ENCODE measurements at places on chromosomes 5 and 9. TPM values are rescaled to one million over a fixed set of nuclear protein-coding genes. Genes with fewer than 3 reads are reported as not detected.

The GDA gene
- not detected for total RNA-seq

The FAM81B gene
- not detected for total RNA-seq

The PROB1 gene
- 1.9 TPM for total RNA-seq

The PCDHB8 gene
- 0.53 TPM for total RNA-seq

The MSMP gene
- total RNA-seq: 18.8 TPM

The LCN15 gene
- total RNA-seq: not detected

The ITGA2 gene
- 53.2 TPM for total RNA-seq

The PCAT7 gene
- total RNA-seq: not detected

The SCGB3A2 gene
- total RNA-seq: not detected

The PRSS3 gene
- 10.7 TPM for total RNA-seq

The ADAMTS19 gene
- not detected for total RNA-seq

The PCDHB12 gene
- 0.18 TPM for total RNA-seq

The FOXD4L4 gene
- total RNA-seq: 0.15 TPM

GRCh38 chr9:83219924-83220438 is 157.0 kb upstream of the RASEF start:
- peak overlapping the region; percentile 66 for H3K27ac ChIP-seq
- H3K4me1 ChIP-seq: peaks cover 23% of the 10 kb centered on the region

GRCh38 chr9:129412814-129413536 is 207.9 kb downstream of the C9orf50 start:
- H3K27ac ChIP-seq: peak overlapping the region; percentile 96
- DNase-seq: peak; percentile 81
- H3K4me3 ChIP-seq: peak overlapping the region; percentile 31
- H3K4me1 ChIP-seq: peaks cover 15% of the 10 kb centered on the region

GRCh38 chr9:72038408-72038807 is 22.0 kb downstream of the C9orf57 start:
- no peak overlapping the region for H3K27ac ChIP-seq
- H3K36me3 ChIP-seq: no peaks in the 10 kb centered on the region

GRCh38 chr5:140003519-140003918 is 39.6 kb downstream of the NRG2 start:
- H3K36me3 ChIP-seq: no peaks in the 10 kb centered on the region
- H3K4me1 ChIP-seq: no peaks in the 10 kb centered on the region
- peaks cover 61% of the 10 kb centered on the region for H3K27me3 ChIP-seq
- no peak overlapping the region for H3K27ac ChIP-seq
- H3K4me3 ChIP-seq: no peak overlapping the region
- DNase-seq: no peak

GRCh38 chr5:35081134-35081533 is 33.4 kb upstream of the AGXT2 start:
- no peak overlapping the region for H3K27ac ChIP-seq
- no peaks in the 10 kb centered on the region for H3K4me1 ChIP-seq
- H3K36me3 ChIP-seq: no peaks in the 10 kb centered on the region
- H3K27me3 ChIP-seq: no peaks in the 10 kb centered on the region
- DNase-seq: no peak

- no peak overlapping the region for H3K4me3 ChIP-seq
- no peak for DNase-seq
- H3K27ac ChIP-seq: no peak overlapping the region
- H3K27me3 ChIP-seq: no peaks in the 10 kb centered on the region
Observed at GRCh38 chr5:67200809-67201562, 4.4 kb upstream of the CD180 start.

DNA sequence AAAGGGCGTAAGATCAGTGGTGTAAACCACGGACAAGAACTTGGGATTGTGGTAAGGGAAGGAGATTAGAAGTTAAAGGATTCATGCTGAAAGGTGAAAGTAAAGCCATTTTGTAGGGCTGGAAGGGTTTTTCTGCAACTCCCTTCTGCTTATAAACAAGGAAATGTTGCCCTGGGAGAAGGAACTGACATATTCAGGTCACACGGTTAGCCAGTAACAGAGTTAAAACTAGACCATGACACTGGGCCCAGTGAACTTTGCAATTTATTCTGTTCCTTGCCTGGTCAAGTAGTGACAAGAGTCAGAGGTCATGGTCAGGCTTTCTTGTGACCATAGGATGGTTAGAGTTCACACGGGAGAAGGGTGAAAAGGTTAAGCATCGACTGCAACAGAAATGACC is 323.3 kb downstream of the DMRT2 start:
- no peak for DNase-seq
- no peaks in the 10 kb centered on the region for H3K27me3 ChIP-seq
- no peaks in the 10 kb centered on the region for H3K36me3 ChIP-seq

DNA sequence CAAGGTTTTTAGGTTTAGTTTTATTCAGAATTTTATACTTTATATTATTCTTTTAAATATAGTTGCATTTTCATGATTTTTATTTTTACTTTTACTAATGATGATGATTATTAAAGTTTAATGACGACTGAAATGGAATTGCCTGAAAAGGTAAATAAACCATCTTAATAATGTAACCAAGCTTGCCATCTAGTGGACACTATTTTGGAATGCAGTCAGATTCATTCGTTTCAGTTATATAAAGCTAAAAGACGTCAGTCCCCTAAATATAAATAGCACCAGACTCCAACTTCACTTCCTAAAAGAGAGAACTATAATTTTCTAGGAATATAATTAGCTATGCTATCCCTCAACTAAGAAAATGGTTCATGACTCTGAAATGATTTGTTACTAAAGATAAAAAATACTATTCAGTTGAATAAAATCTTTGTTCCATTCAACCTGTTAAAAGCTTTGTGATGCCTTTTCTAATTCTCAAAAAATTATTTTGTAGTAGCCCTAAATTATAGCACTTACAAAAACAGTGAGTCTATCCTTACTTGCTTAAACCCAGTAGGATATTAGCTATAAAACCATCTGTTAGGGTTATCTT is 19.9 kb downstream of the ABITRAM start:
- no peak overlapping the region for H3K4me3 ChIP-seq
- DNase-seq: peak; percentile 78
- peaks cover 20% of the 10 kb centered on the region for H3K4me1 ChIP-seq
- H3K36me3 ChIP-seq: no peaks in the 10 kb centered on the region

DNA sequence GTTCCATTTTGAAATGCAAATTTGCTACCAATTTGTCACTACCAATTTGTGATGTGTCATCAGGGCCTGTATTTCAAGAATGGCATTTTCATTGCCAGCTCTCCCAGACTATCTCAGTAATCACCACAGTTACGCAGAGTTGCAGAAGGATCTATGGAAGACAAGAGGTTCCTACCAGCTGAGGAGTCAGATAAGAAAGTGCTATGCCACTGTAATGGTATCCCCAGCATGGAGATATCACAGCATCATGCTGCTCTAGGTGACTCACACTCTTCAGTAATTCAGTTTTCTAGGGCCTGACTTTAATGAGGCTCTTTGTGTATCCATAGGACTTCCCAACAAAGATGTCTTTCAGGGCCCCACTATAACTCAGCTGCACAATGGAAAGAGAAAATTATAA is 490.3 kb downstream of the ARHGEF28 start:
- H3K4me1 ChIP-seq: peaks cover 12% of the 10 kb centered on the region
- H3K27me3 ChIP-seq: peaks cover 2% of the 10 kb centered on the region
- no peak for DNase-seq
- H3K27ac ChIP-seq: no peak overlapping the region
- H3K4me3 ChIP-seq: no peak overlapping the region

DNA sequence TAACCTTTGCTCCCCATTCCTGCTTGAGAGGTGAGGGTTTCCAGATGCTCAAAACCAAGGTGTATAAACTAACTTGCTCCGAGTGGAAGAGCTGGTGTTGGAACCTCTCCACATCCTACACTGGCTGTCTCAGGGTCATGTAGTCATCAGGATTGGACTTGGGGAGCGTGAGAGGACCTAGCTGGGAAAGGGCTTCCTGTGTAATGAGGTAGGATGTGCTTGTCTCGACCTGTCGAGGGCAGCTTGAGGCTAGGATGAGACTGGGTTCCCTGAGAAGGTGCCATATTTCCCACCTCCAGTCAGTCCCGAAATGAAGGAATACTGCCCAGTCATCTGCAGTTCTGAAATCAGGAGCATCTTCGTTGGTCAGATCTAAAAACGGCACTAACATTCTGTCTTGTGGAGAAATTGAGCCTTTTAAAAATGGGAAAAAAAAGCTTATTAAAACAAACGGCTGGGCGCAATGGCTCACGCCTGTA is 1.3 kb downstream of the CCNI2 start:
- no peaks in the 10 kb centered on the region for H3K27me3 ChIP-seq
- DNase-seq: no peak
- H3K27ac ChIP-seq: no peak overlapping the region
- no peaks in the 10 kb centered on the region for H3K36me3 ChIP-seq
- H3K4me1 ChIP-seq: peaks cover 5% of the 10 kb centered on the region

DNA sequence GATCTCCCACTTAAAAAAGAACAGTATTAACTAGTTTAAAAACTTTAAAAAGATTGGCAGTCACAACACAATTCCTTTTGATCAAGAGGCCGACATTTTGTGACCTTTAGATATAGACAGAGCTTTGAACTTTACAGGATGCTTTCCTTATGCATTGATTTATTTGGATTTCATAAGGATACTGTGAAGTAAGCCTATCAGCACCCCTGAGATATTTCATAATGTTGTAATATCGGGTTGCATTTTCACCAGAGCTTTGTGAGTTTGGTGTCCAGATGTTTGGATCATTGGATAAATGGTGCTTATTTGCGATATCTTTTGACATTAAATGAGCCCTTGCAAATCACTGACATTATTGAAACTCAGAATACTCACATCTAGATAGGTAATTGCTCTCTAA is 7.7 kb downstream of the PALM2AKAP2 start:
- H3K4me3 ChIP-seq: no peak overlapping the region
- no peaks in the 10 kb centered on the region for H3K4me1 ChIP-seq
- no peak for DNase-seq
- no peaks in the 10 kb centered on the region for H3K36me3 ChIP-seq
- no peak overlapping the region for H3K27ac ChIP-seq
- H3K27me3 ChIP-seq: no peaks in the 10 kb centered on the region

DNA sequence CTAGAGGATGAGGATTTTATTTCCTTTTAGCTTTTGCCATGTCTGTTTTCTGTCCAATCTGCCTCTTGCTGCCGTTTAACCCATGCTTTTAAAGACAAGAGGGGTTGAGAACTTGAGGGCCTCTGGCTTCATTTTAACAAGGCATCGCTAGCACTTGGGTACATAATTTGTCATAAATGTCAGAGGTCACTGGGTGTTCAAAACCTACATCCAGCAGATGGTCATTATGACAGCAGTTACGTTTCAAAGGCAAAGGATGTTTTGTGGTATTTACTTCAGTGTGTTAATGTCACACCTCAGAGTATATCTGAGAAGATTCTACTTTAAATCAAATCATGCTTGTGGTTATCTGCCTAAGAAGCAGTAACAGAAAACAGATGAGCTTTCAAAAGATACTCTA is 918.3 kb downstream of the NR2F1-AS1 start:
- no peaks in the 10 kb centered on the region for H3K36me3 ChIP-seq

GRCh38 chr5:154271936-154272514 is 81.5 kb downstream of the GALNT10 start:
- no peak overlapping the region for H3K27ac ChIP-seq
- H3K36me3 ChIP-seq: no peaks in the 10 kb centered on the region
- H3K27me3 ChIP-seq: no peaks in the 10 kb centered on the region
- no peak overlapping the region for H3K4me3 ChIP-seq
- H3K4me1 ChIP-seq: peaks cover 10% of the 10 kb centered on the region

DNA sequence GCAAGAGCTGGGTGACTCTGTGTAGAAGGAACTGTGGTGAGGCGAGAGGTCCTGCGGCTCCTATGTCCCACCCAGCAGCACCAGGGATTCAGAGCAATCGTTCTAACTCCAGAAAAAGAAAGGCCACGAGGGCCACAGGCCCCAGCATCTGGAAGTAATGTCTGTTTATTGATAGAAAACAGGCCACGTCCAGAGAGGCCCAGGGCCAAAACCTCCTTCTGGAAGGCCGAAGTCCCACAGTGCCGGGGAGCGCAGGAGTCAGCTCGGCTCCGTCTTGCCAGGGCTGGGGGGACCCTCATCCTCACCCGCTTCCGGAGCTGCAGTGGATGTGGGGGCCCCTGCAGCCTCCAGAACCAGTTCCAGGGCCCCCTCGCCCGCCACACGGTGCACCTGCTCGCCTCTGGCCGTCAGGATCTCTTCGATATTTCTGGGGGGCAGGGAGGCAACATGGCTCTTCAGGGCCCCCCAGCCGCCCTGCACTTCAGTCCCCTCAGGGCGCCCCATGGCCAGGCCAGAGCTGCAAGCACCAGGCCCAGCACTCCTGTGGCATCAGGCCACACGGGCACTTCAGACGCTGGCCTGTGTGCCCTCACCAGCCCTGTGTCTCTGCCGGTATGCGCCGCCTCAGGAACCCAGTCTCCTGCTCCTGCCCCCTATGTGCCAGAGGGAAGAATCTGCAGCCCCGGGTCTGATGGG is 1.6 kb downstream of the DNLZ start:
- H3K4me1 ChIP-seq: peaks cover 7% of the 10 kb centered on the region
- no peak overlapping the region for H3K4me3 ChIP-seq
- no peaks in the 10 kb centered on the region for H3K36me3 ChIP-seq
- H3K27me3 ChIP-seq: no peaks in the 10 kb centered on the region
- DNase-seq: no peak

DNA sequence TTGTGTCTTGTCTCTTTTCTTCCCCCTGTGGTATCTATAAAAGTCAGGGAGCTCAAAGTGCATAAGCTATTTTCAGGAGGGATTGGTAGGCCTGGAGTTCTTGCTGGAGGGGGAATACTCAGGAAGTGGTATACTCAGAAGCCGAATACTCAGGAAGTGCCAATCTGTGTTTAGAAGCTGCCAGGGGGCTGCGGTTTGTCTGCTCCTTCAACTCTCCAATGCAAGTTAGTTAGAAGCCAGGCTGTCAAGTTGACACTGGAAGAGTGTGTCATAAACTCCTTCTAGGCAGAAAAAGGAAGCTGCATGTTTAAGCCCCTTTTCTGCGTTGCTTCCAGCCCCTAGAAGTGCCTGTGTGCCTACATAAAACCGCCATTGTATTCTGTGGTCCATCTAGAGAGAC is 366.5 kb downstream of the TAF11L14 start:
- H3K4me1 ChIP-seq: no peaks in the 10 kb centered on the region
- H3K27ac ChIP-seq: no peak overlapping the region
- DNase-seq: no peak
- no peaks in the 10 kb centered on the region for H3K27me3 ChIP-seq
- H3K36me3 ChIP-seq: no peaks in the 10 kb centered on the region
